ENCODE measurements at places on chromosomes 1 and 21.

- no peak for DNase-seq
Measured at GRCh38 chr1:1826356-1827088, 48.3 kb upstream of the NADK start.

- DNase-seq = no peak
Measured at GRCh38 chr1:47225430-47226100, 6.5 kb downstream of the TAL1 start.

DNA sequence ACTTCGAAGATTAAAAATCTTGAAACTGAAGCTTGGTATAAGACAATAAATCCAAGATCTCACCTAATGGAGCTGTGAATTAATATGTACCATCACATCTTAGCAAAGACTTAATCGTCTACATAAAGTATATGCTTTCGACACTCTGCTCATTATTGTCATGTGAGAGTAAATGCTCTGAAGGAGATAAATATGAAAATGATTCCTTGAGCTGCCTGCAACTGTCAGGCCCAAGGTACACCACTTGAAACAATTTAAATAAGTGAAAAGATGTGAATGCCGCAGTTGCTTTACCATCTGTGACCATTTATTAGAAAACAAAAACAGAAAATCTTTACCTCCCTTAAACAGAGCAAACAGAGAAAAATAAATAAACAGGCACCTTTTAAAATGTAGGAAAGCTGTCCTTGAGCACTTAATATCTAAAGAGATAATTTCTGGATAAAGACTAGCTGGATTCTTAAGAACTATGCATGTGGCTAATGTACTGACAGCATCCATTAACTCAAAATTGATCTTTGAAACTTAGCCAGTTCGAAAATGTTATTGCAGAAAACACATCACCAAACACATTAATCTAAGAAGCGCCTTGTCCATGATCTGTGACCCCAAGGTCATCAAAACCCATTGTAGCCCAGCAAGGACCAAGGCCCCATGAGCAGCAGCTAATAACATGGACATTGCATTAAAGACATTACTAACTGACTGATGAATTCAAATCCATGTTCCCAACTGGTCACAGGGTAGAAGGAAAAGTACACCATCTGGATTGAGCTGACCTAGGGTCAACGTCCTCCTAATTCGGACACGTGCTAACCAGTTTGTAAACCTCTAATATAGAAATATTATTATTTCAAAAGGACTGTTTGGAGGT, 18.3 kb upstream of the KRTAP7-1 start:
- DNase-seq = no peak

- no peak for DNase-seq
Measured at GRCh38 chr21:32425628-32426027, 13.1 kb downstream of the EVA1C start.

- no peak for DNase-seq
Measured at GRCh38 chr1:112935461-112936111, 20.4 kb downstream of the SLC16A1 start.

- DNase-seq = no peak
Measured at GRCh38 chr1:115182012-115182715, 92.9 kb upstream of the TSPAN2 start.

DNA sequence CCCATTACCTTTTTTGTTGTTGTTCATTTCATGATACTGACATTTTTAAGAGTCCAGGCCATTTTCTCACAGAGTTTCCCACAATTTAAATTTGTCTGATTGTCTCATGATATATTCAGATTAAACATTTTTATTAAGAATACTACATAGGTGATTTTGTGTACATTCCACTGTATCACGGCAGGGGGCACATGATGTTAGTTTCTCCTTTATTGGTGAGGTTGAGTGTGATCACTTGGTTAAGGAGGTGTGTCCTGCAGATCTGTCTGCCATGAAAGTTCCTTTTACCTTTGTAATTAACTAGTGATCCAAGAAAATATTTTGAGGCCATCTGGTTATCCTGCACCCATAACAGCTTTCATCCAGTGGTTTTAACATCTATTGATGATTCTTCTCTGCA, 11.8 kb downstream of the RTCA start:
- peak; percentile 62 for DNase-seq

DNA sequence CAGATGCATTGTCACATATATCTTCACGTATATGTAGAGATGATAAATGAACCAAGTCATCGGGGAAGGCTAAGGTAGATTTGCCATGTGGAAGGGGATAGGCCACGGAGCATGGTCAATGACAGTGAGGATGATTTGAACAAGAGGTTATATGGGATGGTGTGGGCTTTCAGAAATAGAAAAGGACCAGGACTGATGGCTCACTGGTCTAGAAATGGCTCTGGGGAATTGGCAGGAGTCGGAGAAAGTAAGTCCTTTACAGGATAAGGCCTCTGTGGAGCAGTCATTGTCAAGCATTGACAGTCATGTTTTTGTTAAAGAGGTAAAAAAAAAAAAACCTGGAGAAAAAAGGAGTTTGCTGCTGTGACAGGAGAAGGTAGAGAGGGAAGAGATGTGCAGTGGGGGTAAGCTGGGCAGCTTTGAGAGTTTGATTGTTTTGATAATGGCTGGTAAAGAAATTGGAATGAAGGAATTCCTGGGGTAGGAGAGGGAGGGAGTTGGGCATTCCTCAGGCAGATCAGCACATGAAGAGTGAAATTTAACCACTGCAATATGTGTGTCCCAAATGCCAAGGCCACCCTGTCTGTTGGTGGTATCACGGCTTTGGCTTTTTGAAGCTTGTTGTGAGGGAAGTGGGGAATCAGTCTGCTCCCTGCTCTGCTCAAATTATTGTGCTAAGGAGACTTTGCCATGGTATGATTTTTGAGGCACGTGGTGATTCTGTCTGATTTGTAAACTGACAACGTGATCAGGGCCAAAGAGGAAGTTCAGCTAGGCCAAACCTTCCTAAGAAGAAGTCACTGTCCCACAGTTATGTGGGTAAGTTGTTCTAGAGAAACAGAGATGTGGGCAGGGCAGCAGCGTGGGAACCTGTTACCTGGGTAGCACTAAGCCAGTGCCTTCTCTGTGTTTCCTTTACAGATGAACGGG, 26.0 kb downstream of the MACF1 start:
- DNase-seq = peak; percentile 44

DNA sequence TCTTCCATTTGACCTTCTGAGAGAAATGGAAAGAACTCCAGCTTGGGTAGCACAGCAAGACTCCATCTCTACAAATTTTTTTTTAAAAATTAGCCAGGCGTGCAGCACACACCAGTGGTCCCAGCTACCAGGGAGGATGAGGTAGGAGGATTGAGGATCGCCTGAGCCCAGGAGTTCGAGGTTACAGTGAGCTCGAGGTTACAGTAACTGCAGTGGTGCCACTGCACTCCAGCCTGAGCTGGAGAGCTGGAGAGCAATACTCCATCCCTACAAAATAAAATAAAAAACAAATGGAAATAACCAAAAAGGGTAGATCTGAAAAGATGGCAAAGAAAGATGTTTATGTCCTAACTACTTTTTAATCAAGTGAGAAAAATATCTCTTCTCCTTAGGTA, 14.5 kb downstream of the POGZ start:
- no peak for DNase-seq

Measured in CD4-positive, alpha-beta T cell treated with Interferon alpha-2 for 1 hour (primary cell).